Stimulated activated CD4-positive, alpha-beta T cell treated with anti-CD3 and anti-CD28 coated beads, Interleukin-12 subunit alpha, Interleukin-12 subunit beta, amount 100 ng/mL, for 24 hours (primary cell): ENCODE measurements at places on chromosomes 4 and X.

DNA sequence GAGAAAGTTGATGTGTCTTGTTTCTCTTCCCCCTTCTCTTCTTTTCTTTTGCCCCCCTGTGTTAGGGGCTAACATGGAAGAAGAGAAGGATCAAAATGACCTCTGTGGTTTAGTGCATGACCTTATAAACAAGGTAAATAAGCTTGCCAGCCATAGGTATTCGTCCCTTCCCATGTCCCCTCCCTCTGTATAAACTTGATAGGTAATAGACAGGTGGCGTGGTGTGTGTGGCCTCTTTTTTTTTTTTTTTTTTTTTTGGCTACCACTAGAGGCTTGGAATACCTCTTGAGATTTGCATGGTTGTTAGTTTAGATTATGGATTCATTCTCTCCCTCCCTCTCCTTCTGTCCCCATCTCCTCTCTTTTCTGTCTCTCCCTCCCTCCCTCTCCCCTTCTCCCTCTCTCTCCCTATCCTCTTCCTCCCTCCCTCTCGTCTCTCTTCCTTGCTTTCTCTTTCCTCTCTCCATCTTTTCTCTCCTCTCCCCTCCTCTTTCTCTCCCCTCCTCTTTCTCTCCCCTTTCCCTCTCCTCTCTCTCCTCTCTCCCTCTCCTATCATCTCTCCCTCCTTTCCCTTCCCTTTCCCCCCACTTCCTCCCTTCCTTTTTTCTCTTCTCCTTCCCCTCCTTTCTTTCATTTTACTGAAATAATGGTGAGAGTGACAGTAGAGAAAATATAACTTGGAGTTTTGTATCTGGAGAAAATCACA is 134.4 kb downstream of the AFF1 start:
- no peak for DNase-seq

DNA sequence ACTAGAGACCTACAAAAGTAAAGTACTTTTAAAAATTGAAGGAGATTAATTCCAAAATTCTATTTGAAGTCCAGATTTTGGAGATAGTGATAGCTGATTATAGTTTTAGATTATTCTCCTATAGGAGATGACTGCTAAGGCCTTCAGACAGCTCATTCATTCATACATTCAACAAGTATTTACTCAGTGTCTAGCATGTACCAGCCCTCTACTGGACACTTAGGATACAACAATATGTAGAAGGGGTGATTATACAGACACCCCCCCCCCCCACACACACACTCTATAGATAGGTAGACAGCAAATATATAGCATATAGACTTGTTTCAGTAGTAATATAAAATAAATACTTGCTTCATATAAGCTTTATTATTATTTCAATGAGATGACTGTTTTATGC is 60.4 kb upstream of the TAF9B start:
- DNase-seq, result no peak

GRCh38 chr4:3786196-3786869 is 20.1 kb downstream of the ADRA2C start:
- DNase-seq, result no peak

GRCh38 chr4:53527326-53527725 is 64.0 kb downstream of the LNX1 start:
- DNase-seq, result no peak

DNA sequence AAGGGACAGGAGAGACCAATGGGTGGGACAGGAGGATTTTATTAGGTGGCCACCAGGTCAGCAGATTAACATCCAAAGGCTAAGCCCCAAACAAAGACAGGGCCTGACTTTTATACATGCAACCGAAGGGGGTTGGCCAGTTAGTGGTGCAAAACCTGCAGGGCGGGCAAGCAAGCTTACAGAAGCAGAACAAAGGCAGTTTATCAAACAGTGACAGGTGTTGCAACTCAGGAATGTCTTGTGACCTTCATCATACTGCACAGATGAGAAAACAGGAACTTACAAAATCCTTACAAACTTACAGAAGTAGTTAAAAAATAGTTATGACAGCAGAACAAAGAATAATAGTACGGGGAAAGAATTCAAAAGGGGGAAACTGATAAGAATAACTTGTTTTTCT is 708.1 kb downstream of the GLUD2 start:
- DNase-seq, result no peak
